T-helper 2 cell treated with Interferon-gamma antibody and Interleukin-4, amounts not matched to agents 100 ng/mL and 5 ng/mL, for 36 hours (primary cell): ENCODE measurements at places on chromosomes 7 and 10. TPM values are rescaled to one million over a fixed set of nuclear protein-coding genes. Genes with fewer than 3 reads are reported as not detected.

Gene AKR1C4
- total RNA-seq = not detected in 2 replicates

Gene LGI1
- not detected in 2 replicates for total RNA-seq

Gene IRF5
- total RNA-seq = 7.2 and 8.0 TPM in 2 replicates

Gene CEP41
- total RNA-seq = 19.5 and 23.5 TPM in 2 replicates

Gene MUC12
- 0.48 TPM in 2 replicates for total RNA-seq

Gene CPXM2
- total RNA-seq = not detected in 2 replicates

Gene FASTK
- 80.0 and 89.3 TPM in 2 replicates for total RNA-seq

Gene ARHGEF5
- total RNA-seq = 11.0 and 11.9 TPM in 2 replicates

Gene SLC26A3
- total RNA-seq = not detected in 2 replicates

Gene HKDC1
- total RNA-seq = 1.3 and 2.9 TPM in 2 replicates

Gene CYP2E1
- total RNA-seq = 0.39 TPM in 2 replicates

Gene PPP1R3C
- total RNA-seq = not detected in 2 replicates

Gene TEX47
- total RNA-seq = not detected in 2 replicates

Gene PKD2L1
- total RNA-seq = 0.14 and 0.20 TPM in 2 replicates

Gene ACBD7
- 3.0 and 3.2 TPM in 2 replicates for total RNA-seq

Gene SAMD9
- total RNA-seq = 38.5 and 39.2 TPM in 2 replicates

Gene LBX1
- total RNA-seq = not detected in 2 replicates

Gene GIMAP7
- total RNA-seq = 188 and 191 TPM in 2 replicates
